ENCODE measurements at places on chromosomes 1 and 21.

DNA sequence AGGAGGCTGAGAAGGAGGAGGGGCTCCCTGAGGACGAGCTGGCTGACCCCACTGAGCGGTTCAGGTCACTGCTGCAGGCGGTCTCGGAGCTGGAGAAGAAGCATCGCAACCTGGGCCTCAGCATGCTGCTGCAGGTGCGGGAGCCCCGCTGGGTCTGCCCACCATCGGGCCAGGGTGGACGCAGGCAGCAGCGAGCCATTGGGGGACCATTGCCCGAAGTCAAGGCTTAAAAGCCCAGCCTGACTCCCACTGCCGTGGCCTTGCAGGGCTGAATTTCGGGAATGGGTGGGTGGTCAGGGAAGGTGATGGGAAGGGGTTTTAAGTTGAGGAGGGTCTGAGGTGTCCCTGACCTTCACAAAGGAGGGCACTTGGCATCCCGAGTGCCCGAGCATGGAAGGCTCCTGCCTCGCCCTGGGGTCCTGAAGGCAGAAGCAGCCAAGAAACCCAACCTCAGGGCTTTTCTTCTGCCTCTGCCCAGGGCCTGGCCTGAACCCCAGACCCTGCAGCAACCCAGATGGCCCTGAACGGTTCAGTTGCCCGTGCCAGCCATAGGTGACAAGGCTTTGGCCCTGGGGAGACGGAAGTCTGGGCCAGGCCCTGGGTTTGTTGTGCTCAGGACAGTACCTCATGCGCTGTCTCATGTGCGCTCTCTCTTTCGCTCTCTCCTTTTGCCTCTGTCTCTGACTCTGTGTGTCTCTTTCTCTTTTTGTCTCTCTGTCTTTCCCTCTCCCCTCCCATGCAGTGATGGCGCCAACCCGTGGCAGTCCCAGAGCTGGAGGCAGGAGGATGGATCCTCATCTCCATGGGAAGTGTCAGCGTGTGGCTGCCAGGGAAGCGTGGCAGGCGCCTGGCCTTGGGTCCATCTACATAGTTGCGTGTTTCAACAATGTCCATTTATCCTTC is 6.2 kb downstream of the RNF187 start:
- no peak for DNase-seq

DNA sequence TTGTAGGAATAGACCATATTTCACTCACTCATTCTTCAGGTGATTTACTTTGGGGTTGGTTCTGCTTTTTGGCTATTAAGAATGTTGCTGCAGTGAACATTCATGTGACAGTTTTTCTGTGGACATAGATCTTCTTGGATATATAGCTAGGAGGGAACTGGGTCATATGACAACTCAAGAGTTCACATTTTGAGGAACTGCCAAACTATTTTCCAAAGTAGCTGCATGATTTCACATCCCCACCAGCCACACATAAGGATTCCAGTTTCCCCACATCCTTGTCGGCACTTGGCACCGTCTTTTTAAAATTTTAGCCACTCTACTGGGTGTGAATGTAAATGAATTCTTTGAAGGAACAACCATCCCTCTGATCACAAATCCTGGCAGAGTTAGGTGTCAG is 126.0 kb downstream of the PRDM2 start:
- DNase-seq: no peak

DNA sequence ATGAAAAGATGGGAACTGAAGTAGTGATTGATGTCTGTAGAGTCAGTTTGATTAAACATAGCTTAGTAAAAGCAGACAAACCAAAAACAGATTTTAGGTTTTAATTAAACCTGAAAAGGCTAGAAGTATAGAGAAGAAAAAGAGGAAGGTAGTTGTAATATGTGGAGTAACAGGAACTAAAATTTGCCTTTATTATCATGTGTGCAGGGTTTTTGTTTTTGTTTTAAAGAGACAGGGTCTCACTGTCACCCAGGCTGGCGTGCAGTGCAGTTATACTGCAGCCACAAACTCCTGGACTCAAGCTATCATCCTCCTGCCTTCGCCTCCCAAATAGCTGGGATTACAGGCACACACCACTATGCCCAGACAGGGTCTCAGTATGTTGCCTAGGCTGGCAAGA is 6.0 kb downstream of the TOR1AIP1 start:
- DNase-seq: no peak

DNA sequence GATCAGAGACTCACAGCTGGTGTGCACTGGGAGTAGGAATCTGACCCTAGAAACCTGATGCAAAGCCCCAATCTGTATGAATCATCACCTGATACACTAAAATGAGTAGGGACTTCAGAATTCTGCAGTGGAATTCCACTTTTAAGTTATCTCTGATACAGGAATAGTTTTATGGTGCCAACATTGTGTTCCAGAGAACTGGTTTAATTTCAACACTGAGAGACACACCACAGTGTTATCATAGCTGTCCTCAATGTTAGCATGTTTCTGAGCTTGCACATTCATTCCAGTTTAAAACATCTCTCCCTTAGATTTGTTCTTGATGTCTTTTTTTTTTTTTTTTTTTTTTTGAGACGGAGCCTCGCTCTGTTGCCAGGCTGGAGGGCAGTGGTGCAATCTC is 7.1 kb downstream of the UTS2 start:
- no peak for DNase-seq

DNA sequence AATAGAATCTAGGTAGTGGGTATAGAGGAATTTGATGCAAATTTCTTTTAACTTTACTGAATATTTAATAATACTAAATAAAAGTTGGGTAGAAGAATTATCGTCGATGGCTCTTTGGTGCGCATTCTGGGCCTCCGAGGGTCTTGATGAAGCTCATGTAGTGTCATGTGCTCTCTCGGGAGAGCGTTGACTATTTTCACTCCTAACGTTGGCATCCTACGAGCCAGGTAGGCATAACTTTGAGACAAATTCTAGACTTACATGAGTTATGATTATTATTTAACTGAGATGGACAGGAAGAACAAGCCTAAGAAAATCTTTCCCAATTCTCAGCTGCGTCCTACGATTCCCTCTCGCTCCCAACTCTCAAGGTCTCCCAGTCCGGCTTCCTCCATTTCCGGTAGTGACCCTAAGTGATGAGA is 550 bp upstream of the PCAT6 start:
- DNase-seq: no peak

All from CD4-positive, alpha-beta T cell (primary cell).